Heart left ventricle (tissue), 16 donors: ENCODE measurements at places on chromosomes 2 and 18. TPM values are rescaled to one million over a fixed set of nuclear protein-coding genes. Genes with fewer than 3 reads are reported as not detected.

The POTEJ gene
- total RNA-seq: not detected

The HOXD4 gene
- 0.67 TPM for total RNA-seq

The DUSP11 gene
- 11.0 TPM for total RNA-seq

DNA sequence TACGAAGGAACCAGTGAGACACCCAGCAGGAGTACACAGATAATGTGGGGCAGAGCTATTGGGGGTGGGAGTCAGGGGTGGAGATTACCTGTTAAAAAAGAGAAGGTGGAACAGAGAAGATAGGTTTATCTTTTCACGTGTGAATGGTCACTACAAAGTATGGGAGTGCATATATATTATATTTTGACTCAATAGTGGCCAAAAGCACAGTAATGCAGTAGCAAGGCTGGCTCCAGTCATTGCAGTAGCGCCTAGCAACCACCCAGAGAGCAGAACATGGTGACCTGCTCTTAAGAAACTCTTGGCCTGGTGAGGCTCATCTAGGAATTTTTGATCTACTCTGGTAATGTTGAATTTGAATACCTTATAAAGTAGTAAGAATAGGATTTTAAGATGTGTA lies 1.0 kb downstream of the IMPACT start:
- H3K4me3 ChIP-seq: no peak overlapping the region
- no peak overlapping the region for H3K27ac ChIP-seq
- peaks cover 24% of the 10 kb centered on the region for H3K27me3 ChIP-seq
- H3K4me1 ChIP-seq: peaks cover 4% of the 10 kb centered on the region
- no peaks in the 10 kb centered on the region for H3K36me3 ChIP-seq

- DNase-seq: no peak
- H3K27ac ChIP-seq: no peak overlapping the region
- H3K4me3 ChIP-seq: no peak overlapping the region
- H3K27me3 ChIP-seq: no peaks in the 10 kb centered on the region
- no peaks in the 10 kb centered on the region for H3K4me1 ChIP-seq
These were observed 46.9 kb downstream of the MAP4K3 start for GRCh38 chr2:39390216-39390615.

GRCh38 chr2:62038975-62039771 lies 133.7 kb downstream of the COMMD1 start:
- no peak overlapping the region for H3K27ac ChIP-seq
- no peaks in the 10 kb centered on the region for H3K36me3 ChIP-seq
- H3K4me1 ChIP-seq: no peaks in the 10 kb centered on the region
- DNase-seq: no peak
- no peaks in the 10 kb centered on the region for H3K27me3 ChIP-seq

GRCh38 chr2:26778507-26778906 lies 7.3 kb upstream of the CENPA start:
- DNase-seq: no peak
- no peaks in the 10 kb centered on the region for H3K27me3 ChIP-seq
- H3K4me1 ChIP-seq: no peaks in the 10 kb centered on the region
